Panc1 (cell line): ENCODE measurements at places on chromosomes 2 and 18. TPM values are rescaled to one million over a fixed set of nuclear protein-coding genes. Genes with fewer than 3 reads are reported as not detected.

Gene DNAH7
- 0.98 TPM for total RNA-seq

Gene NBAS
- total RNA-seq: 36.3 TPM

Gene FIGLA
- total RNA-seq: not detected

Gene HEATR5B
- 13.6 TPM for total RNA-seq

Gene IL1RL1
- 0.15 TPM for total RNA-seq

DNA sequence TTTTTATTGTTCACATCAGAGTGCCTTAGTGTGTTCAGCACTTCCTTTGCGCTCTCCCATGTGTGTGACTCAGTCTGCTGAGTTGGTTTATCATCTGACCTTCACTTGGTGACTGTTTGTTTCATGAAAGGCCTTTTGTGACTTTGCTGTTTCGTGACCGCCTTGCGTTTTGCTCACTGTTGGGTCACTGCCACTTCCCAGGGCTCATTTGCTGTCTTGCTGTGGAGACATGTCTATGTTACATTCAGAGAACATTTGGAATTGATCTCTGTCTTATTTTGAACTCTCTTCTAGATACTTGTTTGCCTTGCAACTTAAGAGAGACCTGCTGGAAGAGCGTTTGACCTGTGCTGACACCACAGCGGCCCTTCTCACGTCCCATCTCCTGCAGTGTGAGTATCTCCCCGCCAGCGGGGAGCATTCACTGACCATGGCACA is 54.7 kb downstream of the FARP2 start:
- DNase-seq: peak; percentile 64

- DNase-seq: no peak
Measured at GRCh38 chr2:201136889-201137321, 20.9 kb downstream of the CFLAR start.

DNA sequence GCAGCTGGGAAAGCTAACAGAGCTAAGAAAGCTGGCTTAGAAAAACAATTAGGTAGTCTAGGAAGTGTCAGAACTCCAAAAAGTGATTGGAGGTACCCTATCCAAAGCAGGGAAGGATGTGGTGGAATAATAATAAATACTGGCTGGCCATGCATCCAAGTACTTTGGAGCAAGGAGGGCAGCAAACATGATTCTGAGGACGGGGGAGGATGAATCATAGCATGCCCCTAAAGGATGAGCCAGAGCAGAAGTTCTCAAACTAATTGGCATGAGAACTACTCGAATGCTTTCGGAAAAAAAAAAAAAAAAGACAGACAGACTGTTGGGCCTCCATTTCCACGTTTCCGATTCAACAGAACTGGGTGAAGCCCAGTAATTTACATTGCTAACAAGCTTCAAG is 2.4 kb downstream of the CWC22 start:
- no peak for DNase-seq

DNA sequence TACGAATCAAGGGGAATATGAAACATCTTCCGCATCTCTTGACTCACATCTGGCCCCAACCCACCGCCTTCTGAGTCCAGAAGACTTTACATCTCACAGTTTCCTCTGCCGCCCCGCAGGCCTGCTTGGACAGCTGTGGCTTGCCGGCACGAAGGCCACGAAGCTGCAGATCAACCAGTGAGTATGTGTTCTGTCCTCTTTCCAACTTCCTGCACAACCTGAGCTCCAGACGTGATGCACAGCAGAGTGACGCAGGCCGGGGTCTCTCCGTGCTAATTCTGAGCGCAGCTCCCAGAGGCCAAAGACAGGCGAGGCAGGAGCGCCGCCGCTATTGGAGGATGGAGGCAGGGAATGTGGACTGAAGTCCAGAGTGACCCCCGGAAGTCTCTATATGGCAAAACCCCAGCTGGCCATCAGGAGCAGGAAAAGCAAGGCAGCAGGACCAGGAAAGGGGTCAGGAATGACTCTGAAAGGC is 93.5 kb downstream of the ZCCHC2 start:
- no peak for DNase-seq

GRCh38 chr2:20211860-20212458 is 13.0 kb downstream of the SDC1 start:
- DNase-seq: no peak

- no peak for DNase-seq
Measured at GRCh38 chr2:63865159-63865799, 23.6 kb downstream of the UGP2 start.

GRCh38 chr2:88831071-88831791 is 139.8 kb downstream of the RPIA start:
- no peak for DNase-seq

DNA sequence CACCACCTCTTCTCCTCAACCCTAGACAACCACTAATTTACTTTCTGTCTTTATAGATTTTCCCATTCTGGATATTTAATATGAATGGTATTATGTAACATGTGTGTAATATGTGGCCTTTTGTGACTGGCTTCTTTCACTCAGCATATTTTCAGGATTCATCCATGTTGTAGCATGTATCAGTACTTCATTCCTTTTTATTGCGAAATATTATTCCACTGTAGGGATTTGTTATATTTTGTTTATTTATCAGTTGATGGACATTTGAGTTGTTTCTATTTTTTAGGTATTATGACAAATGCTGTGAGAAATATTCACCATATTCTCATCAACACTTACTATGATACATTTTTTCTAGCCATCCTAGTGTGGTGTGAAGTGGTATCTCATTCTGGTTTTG is 138.8 kb upstream of the DLGAP1 start:
- DNase-seq: no peak

GRCh38 chr2:199431746-199432213 is 26.0 kb downstream of the SATB2 start:
- peak; percentile 69 for DNase-seq
